ENCODE measurements at places on chromosomes 13 and 19.

- peak; percentile 79 for DNase-seq
Measured at GRCh38 chr19:36837906-36838783, at the start of gene ZNF790. ZNF790 (minus strand) TSS chr19:36838387; CDS start chr19:36825619, 12,768 bp downstream.

- DNase-seq: no peak
Measured at GRCh38 chr13:30847650-30848307, 58.3 kb upstream of the MEDAG start.

- peak; percentile 48 for DNase-seq
Measured at GRCh38 chr19:35644987-35645679, 3.0 kb upstream of the COX6B1 start.

- DNase-seq: no peak
Measured at GRCh38 chr19:5957170-5957569, 20.8 kb downstream of the RANBP3 start.

DNA sequence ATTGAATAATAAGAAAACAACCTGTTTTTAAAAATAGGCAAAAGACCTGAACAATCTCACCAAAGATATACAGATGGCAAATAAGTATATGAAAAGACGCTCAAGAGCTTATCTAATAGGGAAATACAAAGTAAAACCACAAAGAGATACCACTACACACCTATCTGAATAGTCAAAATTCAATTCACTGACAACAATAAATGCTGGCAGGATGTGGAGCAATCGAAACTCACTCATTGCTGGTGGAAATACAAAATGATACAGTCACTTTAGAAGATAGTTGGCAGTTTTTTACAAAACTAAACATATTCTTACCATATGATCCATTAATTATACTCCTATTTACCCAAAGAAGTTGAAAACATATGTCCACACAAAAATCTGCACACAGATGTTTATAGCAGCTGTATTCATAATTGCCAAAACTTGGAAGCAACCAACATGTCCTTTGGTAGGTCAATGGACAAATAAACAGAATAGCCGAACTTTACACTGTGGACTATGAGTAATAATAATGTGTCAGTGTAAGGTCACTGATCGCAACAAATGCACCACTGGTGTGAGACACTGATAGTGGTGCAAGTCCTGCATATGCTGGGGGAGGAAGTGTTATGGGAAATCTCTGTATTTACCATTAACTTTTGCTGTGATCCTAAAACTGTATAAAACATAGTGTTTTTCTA lies 20.8 kb downstream of the ZC3H13 start:
- DNase-seq: no peak

- DNase-seq: no peak
Measured at GRCh38 chr13:72523593-72523992, 203.8 kb downstream of the MZT1 start.

- no peak for DNase-seq
Measured at GRCh38 chr13:27311518-27312210, 41.0 kb downstream of the RASL11A start.

GRCh38 chr13:44354331-44354730 lies 19.3 kb upstream of the SERP2 start:
- no peak for DNase-seq

DNA sequence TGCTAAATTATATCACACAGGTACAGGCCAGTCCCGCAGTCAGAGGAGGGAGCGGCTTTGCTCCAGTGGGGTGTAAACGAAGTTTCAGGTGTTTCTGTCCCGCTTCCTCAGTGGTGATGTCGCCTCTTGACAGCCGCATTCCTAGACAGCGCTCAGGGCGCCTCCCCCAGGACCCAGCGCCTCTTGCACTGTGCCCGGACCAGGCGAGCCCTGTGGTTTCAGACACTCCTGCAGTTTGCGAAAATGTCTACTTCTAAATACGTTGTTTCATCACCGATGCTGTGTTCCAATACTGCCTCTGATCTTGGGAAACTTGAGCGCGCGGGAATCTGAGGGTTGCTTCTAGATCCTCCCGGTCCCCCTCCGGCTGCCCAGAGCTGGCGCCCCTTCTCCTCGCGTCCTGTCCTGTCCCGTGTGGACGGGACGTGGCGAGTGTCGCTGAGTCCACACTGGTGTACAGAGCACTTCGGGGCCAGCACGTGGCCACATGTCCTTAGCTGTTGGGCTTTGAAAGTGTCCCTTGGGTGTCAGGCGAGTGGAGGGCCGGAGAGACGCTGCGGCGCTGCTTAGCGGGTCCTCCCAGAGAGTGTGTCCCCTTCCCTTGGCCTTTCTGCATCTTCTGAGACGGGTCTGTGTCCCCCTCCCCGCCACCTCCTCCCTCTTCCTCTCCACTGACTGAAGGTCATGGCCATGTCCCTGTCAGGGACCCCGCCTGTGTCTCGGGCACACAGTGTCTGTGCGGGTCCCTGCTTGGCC lies 14.6 kb upstream of the RPS15 start:
- DNase-seq: no peak

- no peak for DNase-seq
Measured at GRCh38 chr13:75258159-75258782, 223.7 kb downstream of the TBC1D4 start.

All from T-cell (primary cell).